ENCODE measurements at places on chromosomes 2 and 18.

GRCh38 chr2:127094509-127095366 is 12.2 kb downstream of the BIN1 start:
- no peaks in the 10 kb centered on the region for H3K27me3 ChIP-seq
- peaks cover 20% of the 10 kb centered on the region for H3K4me1 ChIP-seq
- no peak for DNase-seq
- no peaks in the 10 kb centered on the region for H3K36me3 ChIP-seq

GRCh38 chr2:189375842-189376241 is 65.4 kb upstream of the WDR75 start:
- no peak overlapping the region for H3K4me3 ChIP-seq
- H3K4me1 ChIP-seq, result peaks cover 27% of the 10 kb centered on the region
- DNase-seq, result no peak
- no peak overlapping the region for H3K27ac ChIP-seq
- H3K27me3 ChIP-seq, result no peaks in the 10 kb centered on the region
- no peaks in the 10 kb centered on the region for H3K36me3 ChIP-seq

GRCh38 chr2:62881162-62881795 is 169.4 kb upstream of the OTX1 start:
- no peak overlapping the region for H3K4me3 ChIP-seq
- no peaks in the 10 kb centered on the region for H3K27me3 ChIP-seq
- DNase-seq, result no peak
- no peak overlapping the region for H3K27ac ChIP-seq
- H3K36me3 ChIP-seq, result peaks cover 26% of the 10 kb centered on the region
- no peaks in the 10 kb centered on the region for H3K4me1 ChIP-seq

DNA sequence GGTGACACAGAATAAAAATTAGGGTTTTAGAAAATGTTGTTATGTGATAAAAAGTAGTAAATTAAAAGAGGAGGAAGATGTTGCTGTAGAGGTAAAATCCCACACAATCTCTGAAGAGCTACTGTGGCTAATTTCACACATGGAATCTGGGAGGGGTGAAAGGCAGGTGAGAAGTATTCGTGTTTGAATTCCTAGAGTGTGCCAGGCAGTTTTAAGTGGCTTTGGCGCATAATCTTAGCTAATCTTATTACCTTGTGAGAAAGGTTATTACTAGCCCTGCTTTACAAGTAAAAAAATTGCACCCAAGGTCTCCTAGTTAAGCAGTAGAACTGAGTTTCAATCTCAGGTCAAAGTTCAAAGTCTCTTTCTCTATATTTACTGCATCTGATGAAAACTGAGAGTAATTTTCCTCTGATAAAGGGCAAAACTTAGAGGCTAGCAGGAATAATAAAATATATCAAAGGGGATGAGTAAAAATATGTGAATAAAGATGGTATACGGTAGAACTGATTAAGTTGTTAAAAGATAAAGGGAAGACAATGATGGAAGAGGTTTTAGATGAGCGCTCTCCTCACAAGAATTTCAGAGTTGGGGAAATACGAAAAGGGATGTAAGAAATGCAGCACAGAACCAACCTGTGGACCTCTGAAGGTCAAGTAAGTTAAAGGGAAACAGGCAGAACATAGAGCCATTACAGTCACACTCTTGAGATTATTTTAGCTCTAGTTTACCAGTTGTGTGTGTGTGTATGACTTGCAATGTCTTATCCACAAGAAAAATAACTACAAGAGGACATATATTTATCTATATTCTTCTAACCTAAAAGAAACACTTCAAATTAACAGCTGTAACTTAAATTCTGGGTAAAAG is 34.8 kb downstream of the GAREM1 start:
- no peak for DNase-seq
- no peaks in the 10 kb centered on the region for H3K4me1 ChIP-seq
- no peak overlapping the region for H3K4me3 ChIP-seq
- no peaks in the 10 kb centered on the region for H3K27me3 ChIP-seq
- peak overlapping the region; percentile 50 for H3K27ac ChIP-seq

DNA sequence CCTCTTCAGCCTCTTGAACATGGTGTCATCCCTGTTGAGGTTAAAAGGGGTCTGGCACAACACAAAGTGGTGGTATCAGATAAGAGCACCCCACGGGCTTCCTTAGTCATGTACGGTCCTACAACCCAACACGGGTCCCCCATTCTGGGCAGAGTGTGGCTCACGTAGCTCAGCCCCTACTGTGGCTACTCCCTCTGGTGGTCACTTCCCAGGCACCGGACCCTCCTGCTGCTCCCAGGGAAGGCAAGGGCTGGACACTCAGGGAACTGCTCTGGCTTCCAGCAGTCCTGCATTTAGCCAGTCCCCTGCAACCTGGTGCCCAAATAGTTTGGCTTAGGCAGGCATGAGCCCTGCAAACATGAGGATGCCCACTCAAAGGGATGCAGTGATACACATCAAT is 58.6 kb downstream of the GALNT14 start:
- H3K4me1 ChIP-seq, result no peaks in the 10 kb centered on the region
- no peak for DNase-seq
- H3K4me3 ChIP-seq, result no peak overlapping the region
- no peak overlapping the region for H3K27ac ChIP-seq

DNA sequence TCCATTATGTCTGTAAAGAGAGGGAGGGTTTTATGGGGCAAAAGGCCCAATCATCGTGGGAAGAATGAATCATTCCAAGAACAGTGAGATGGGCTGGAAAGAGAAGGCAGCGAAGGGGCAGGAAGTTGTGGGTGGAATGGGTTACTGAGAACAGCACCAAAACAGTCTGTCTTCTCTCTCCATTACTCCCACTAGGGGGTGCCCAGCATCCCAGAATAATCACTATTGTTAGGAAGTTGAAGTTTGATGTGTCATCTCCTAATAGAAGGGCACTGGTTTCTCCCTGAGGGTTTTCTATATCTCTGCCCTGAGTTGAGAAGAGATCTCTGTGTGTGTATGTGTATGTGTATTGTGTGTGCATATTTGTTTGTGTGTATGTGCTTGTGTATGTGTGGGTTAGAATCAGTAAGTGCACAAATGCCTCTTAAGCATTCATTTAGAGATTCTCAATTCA is 76.6 kb upstream of the MAP4K3 start:
- no peaks in the 10 kb centered on the region for H3K27me3 ChIP-seq
- peaks cover 37% of the 10 kb centered on the region for H3K4me1 ChIP-seq
- H3K4me3 ChIP-seq, result no peak overlapping the region
- H3K36me3 ChIP-seq, result no peaks in the 10 kb centered on the region
- H3K27ac ChIP-seq, result peak overlapping the region; percentile 69
- no peak for DNase-seq

DNA sequence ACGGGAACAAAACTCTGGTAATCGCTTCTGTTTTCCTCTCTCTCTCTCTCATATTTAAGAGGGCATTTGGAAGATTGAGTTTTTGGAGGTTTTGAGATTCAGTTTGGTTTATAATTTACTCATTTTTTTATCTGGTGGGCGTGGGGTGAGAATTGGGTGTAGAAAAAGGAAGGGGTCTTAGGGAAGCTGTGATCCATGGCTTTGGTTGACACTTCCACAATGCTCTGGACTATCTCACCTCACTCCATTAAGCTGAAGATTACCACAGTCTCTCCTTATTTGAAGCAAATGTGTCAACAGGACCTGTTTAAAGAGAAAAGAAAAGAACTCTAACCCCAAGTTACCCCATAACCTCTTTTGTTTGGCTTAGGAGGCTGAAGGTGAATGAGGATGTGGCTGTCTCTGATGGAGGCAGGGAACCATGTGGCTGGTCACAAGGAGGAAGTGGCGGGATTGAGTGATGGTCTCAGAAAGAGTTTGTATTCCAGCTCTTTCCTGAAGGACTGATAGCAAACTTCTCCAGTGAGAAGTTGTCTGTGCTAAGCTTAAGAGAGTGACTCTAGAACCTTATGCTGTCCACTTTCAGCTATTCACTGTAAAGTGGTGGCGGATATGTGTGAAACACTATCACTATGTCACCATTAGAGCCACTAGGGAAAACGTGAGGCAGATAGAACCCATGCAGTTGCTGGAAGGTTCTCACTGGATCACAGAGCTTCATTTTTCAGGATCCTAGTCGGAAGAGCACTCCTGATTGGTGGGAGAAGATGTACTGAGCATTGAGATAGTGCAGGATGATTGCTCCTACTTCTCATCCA is 934 bp downstream of the ZNF804A start:
- H3K27me3 ChIP-seq, result no peaks in the 10 kb centered on the region
- H3K4me3 ChIP-seq, result peak overlapping the region; percentile 74
- no peaks in the 10 kb centered on the region for H3K36me3 ChIP-seq
- H3K27ac ChIP-seq, result no peak overlapping the region
